ENCODE measurements at places on chromosomes 3 and 15.

DNA sequence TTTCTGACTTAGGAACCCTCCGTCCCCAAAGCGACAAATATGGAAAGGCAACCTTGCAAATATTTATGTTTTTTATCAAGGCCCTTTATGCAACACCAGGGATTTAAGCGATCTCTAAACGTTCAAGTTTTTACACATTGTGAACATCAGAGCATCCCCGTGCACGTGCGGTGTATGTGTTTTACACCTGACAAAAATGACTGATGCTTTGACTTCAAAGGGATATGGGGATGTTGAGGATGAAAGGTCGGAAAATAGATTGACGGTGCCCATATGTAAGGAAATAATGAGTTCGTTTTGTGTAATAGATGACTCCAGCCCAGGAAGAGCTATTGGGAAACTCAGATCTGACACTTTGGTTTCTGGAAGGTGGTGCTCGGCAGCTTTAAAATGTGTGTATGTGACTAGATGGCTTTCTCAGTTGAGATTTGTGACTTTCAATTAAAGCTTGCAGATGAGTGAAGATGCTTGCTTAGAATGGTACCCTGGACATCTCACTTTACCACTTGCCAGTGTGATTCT is 866 bp downstream of the SLC49A4 start:
- no peak for DNase-seq

DNA sequence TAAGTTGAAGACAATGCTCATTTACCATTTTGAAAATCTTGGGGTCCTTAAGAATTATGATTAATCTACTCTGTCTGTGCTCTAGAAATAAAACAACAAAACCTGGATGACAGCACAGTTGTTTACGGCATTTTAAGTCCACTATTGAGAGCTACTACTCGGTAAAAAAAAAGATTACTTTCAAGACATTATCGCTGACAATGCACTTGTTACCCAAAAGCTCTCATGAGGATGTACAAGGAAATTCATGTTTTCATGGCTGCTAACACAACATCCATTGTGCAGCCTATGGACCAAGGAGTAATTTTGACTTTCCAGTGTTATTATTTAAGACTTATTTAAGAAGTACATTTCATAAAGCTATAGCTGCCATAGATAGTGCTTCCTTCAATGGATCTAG is 221.3 kb downstream of the GRM7 start:
- no peak for DNase-seq

- no peak for DNase-seq
Observed at GRCh38 chr3:69236812-69237707, 114.7 kb upstream of the LMOD3 start.

- DNase-seq: no peak
Observed at GRCh38 chr3:136141891-136142290, 54.2 kb downstream of the MSL2 start.

DNA sequence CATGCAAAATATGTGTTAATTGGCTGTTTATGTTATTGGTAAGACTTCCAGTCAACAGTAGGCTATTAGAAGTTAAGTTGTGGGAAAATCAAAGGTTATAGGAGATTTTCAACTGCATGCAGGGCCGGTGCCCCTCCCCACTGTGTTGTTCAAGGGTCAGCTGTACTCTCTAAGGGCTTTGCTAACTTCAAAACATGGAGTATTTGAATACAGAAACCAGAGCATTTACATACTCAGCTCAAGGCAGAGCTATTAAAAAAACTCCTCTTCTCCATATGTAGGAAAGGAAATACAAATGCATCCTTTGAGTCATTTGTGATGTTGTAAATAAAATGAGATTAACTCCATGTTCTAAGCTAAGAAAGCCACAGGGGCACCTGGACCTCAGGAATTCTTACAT is 16.8 kb downstream of the IL17RB start:
- no peak for DNase-seq

DNA sequence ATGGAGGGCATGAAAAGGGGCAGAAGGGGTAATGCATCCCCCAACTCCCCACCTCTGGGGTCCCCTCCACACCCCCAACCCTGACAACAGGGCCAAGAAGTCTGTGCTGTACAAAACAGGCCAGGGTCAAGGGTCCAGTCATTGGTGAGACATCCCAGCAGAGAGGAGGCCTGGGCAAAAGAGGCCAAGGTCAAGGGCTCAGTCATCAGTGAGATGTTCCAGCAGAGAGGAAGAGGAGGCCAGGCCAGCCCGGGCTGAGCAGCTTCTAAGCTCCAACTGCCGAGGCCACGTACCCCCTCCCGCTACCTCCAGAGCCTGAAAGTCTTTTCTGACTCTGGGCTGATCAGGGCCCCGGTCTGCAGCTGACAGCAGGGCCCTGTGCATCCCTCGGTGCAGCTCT is 52.4 kb downstream of the LHFPL4 start:
- DNase-seq: no peak

GRCh38 chr3:133401374-133402135 is 1.7 kb downstream of the BFSP2 start:
- DNase-seq: no peak

GRCh38 chr3:12861611-12862010 is 20.2 kb upstream of the RPL32 start:
- no peak for DNase-seq
